Vagina (tissue), 2 donors: ENCODE measurements at places on chromosomes 4 and X.

DNA sequence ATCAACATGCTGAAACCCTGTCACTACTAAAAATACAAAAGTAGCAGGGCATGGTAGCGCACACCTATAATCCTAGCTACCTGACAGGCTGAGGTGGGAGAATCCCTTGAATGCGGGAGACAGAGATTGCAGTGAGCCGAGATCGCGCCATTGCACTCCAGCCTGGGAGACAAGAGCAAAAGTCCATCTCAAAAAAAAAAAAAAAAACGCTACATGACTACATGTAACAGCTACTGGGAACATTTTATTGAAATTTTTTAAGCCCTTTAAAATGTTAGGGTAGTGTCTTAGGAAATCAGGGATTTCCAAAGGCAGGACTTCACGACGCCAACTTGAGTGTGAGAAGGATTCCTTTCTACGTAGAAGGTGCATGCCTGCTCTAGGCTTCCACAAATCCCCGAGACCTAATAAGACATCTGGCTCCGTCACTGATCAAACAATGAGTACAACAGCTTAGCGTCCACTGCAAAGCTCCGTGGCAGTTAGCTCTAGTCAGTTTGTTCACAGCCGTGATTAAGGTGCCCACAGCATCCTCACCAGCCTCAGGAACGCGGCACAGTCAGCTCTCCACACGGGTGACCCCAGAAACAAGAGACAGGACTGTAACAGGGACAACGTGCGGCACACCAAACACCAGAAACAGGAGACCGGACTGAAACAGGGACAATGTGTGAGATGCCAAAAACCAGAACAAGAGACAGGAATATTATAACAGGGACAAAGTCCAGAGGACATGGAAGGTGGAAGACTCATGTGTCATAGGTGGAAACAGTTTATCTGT is 33.7 kb downstream of the DHRSX start:
- no peak for DNase-seq

DNA sequence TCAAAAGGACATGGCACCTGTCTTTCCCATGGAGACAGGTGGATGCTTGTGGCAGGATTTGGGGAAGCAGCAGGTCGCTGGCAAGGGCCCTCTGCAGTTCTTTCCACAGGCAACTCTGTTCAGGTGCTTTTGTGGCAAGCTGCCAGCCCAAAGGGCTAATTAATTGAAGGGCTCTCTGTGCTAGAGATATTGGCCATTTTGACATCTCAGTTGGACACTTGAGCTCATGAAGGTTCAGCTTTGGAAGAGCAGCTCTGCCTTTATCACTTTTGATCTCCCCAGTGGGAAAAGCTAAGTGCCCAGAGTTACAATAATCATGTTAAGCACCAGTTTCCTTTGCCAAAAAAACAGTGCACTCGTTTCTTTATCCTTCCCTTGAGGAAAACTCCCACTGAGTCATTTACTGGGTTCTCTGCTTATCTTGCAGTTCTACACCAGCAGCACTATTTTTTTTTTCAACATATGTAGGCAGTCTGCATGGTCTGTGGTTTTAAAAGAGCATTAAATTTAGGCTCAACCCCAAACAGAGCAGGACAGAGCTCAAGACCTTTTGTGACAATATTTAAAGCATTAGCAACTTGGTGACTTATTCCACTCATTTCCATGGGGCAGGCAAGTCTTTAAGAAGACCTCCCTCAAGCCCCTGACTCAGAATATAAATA is 336.4 kb upstream of the RASGEF1B start:
- no peak for DNase-seq

DNA sequence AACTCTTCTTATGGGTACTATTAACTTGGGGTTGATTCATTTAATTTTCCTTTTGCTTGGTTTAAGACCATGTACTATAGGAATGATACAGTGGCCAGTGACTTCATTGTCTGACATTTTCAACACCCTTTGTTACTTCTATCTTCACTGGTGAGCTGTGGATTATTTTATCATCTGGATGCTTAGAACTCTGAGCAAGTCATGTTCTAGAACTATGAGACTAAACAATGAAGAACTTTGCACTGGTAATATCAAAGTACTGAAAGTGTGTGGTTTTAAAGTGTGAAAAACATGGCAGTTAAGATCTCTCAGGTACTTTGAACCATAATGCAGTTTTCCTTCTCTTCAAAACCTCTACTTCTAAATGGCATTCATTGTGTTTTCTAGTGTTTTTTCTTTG is 47.8 kb downstream of the MAP7D3 start:
- no peak for DNase-seq

DNA sequence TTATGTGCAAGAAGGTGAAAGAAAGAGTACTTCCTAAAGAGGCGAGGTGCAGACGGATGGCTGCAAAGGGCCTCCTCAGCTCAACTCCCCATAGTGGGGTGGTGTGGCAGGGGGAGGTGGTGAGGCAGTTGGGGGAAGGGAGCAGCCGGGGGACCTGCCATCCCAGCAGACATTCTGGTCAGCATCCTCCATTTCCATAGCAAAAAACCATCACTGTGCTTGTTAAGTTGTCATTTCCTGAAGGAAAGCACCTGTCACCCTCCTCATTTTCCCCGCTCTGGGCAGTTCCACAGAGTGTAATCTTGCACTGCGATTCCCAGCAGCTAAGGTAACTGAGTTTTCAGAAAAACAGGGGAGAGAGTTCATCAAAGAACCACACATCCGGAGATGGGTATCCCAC is 51.5 kb downstream of the TSPAN5 start:
- DNase-seq, result no peak

DNA sequence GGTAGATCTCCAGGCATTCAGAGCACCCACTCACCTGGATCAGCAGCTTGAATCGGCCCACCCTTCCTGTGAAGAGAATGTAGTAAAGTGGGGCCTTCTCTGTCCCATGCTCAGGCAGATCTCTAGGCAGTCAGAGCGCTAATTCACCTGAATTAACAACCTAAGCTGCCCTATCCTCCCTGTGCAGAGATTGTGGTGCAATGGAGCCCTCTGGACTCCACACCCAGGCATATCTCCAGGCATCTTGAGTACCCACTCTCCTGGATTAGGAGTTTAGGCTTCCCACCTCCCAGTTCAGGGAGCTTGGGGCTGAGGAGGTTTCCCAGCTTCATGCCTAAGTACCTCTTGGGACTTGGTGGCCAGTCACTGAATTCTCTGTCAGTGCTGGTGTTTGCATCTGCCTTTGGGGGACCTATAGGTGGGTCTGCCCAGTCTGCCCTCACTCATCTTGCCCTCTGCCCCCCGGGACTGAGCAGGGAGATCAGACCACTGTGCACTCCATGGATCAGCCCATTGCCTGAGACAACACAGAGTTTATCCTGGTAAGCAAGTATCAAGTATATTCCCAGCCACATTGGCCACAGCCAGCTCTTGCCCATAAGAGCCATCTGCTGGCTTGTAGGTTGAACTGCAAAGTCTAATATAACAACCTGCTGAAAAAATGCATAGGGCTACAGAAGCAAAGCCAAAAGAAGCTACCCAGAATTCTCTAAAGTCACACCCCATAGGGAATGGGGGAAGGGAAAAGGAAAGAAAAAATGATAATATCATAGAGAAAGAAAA is 372.9 kb downstream of the KLHL13 start:
- no peak for DNase-seq
